ENCODE measurements at places on chromosomes 6 and 20. TPM values are rescaled to one million over a fixed set of nuclear protein-coding genes. Genes with fewer than 3 reads are reported as not detected.
A peak's percentile ranks its signal among the peaks of the same experiment; 100 is the strongest.

GRCh38 chr6:3361312-3362037, 95.4 kb downstream of the SLC22A23 start:
- DNase-seq = no peak

DNA sequence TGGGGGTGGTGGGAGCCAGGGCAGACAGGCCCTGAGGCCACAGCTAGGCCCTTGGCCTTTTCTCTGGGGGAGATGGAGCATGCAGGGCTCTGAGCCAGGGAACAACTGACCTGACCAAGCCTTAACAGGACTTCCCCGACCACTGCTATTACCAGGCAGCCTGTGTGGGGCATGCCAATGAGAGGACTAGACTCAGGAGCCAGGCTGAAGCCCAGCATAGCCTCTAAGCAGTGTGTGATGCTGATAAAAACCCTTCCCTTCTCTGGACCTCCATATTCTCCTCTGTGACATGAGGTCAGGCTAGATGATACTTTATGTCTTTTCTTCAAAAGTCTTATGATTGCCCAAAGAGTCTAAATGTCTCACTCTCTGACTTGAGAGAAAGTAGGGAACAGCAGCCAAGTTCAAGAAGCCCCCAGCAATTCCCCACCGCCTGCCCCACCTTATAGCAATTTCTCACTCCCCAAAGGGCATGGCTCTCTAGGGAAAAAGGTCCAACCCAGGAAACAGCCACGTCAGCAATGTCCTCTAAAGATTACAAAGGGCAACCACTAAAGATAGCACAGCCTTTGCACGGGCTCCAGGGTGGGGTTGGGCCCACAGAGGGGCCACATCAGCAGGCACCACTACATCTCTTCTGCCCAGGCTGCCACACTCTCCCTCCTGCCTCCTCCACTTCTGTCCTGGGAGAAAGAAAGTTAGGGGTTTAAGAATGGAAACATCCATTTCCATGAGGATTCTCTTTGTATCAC, 71.3 kb downstream of the TRERF1 start:
- DNase-seq = no peak

GRCh38 chr20:7426890-7427496, 513.3 kb downstream of the HAO1 start:
- no peak for DNase-seq

DNA sequence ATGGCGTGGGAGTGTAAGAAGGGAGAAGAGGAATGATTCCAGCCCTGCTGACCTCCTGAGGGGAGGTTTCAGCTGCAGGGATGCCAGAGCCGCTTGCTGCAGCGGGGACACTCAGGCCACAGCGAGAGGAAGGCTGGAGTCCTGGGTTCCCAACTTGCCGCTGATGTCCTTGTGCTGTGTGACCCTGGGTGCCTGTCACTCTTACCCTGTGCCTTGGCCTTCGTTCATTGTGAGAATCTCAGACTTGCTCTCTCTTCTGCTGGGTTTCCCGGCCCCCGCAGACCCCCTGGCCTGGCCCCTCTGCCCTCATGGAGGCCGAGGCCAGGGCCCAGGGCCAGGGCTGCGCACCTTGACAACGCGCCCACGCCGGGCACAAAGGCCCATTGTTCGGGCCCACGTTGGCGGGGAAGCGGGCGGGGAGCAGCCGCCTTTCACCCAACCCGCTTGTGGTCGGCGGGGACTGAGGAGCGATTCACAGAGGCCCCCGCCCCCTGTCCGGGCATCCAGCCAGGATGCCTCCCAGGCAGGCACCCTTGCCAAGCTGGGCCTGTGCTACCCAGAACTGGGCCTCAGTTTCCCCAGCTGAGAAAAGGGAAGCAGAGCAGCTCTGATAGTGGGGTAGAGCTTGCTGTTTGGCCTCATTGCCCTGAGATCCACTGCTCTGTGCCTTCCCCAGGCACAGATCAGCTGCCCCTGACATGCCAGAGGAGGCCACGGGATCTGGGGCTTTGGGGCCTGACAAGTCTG, 52.4 kb downstream of the CEBPB start:
- no peak for DNase-seq

DNA sequence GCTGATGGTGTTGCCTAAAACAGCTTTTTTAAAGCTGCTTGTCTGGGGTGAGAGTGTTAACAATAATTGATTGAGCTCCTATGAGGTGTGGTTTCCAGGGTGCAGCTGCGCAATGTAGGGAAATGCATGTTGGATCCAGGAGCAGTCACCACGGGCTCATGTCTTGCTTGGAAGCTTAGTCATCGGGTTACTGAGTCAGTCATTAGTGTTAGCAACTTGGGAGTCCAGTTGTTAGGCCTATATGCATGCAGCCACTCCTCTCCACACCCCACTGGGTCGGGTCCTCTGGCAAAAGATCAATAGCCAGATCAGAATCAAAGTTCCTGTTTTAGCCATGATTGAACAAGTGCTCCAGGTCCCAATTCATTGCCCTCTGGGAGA, 271.7 kb upstream of the CHD6 start:
- no peak for DNase-seq

DNA sequence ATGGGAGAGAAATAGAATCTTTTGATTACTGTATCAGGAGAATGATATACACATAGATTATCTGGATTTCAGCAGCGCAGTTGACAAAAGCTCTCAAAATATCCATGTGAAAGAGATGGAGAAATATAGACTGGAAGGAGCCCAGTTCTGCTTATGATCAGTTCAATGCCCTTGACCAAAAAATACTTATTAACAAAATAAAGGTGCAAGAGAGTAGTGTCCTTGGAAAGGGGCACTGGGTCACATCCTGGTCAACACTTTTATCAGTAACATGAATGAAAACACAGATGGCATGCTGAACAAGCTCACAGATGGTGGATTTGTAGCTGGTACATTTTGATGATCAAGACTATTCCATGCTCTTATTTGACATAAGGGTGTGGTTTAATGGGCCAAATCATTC, 63.9 kb upstream of the PLEKHG1 start:
- no peak for DNase-seq

- DNase-seq = no peak
These were observed 1.9 kb downstream of the HRH3 start for GRCh38 chr20:62217913-62218773.

GRCh38 chr6:36076178-36077063, 48.8 kb downstream of the MAPK14 start:
- DNase-seq = no peak

DNA sequence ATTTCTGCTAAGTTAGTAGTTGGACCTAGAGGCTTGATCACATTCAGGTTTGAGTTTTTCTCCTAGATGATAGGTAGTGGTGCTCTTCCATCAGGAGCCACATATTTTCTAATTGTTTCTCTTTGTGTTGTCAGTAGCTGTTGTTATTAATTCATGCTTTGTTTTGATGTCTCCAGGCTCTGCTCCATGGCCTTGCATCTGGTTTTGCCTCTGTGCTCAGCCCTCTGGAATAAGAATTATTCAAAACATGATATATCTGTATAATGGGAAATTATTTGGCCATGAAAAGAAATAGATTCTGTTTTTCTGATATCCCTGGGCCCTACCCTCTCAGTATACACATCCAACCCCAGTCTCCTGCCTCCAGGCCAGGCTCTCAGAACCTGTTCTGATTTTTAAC, 184.8 kb downstream of the CDC5L start:
- DNase-seq = no peak

GRCh38 chr6:4351520-4352321, 216.3 kb upstream of the ECI2 start:
- DNase-seq = peak; percentile 63

- DNase-seq = no peak
These were observed 31.2 kb downstream of the TREML1 start for GRCh38 chr6:41122918-41123317.

DNA sequence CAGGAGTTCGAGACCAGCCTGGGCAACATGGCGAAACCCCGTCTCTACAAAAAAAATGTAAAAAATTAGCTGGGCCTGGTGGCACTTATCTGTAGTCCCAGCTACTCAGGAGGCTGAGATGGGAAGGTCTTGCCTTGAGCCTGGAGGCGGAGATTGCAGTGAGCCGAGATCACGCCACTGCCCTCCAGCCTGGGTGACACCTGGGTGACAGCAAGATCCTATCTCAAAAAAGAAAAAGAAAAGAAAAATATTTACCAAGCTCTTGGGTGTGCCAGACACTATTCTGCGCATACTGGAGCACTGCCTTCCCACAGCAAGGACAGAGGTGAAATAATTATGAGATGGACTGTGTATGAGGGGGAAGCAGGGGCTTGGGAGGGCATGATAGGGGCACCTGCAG, 19.6 kb downstream of the POFUT1 start:
- no peak for DNase-seq

GRCh38 chr6:130873746-130874145, 46.5 kb downstream of the SMLR1 start:
- DNase-seq = no peak

- no peak for DNase-seq
These were observed 4.2 kb downstream of the FOXS1 start for GRCh38 chr20:31840906-31841816.

DNA sequence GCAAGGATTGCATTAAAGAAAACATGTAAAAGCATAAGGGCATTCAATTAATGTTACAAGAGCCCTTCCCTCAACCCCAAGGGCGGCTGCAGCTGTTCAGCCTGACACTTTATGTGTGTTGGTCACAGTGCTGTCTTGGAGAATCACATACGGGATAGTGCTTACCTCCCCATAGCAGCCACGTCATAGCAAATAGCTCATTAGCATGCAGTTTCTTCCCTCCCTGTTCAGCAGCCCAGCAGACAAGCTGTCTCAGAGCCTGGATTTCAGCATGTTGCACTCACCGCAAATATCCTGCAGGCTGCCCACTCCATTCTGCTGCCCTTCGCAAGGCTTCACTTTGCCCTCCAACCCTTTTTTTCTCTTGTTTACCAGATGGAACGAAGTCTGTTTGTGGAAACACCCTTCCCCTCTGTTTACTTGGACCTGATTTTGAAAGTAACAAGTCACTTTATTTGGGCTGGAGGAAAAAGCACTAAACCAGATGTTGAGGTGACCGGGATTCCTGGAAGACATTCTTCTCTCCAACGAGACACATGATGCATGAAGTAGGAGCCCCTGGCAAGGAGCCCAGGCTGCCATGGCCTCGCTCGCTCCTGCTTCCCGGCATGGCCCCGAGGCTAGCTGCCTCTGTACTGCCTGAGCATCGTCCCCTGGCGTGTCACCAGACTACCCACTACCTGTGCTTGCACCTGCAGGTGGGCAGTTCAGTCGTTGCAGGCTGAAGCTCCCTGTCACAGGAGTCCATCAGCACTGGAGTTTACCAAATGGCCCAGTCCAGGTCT, 151.6 kb upstream of the GMDS start:
- peak; percentile 24 for DNase-seq

GRCh38 chr6:8194490-8194889, 92.1 kb upstream of the EEF1E1 start:
- DNase-seq = no peak

DNA sequence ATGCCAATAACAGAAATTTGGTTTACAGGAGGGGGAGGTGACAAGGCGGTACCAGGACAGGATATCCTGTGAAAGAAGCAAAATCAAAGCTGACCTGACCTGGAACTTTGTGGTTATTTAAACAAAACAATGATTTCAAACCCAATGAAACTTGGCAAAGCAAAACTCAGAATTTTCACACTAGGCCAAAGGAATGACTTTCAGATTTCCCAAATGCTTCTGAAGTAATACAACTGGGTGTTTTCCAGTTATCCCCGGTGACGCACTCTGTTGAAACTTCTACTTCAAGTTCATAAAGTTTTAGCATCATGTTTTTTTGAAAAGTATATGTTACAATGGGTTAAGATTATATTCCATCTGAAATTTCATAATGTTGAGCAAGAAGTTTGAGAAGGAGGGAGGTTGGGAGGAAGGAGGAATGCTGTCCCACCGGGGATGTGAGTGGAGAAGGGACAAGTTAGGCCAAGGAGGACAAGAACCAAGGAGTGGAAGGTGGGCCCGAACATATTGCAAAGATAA, 78.1 kb upstream of the TRAF3IP2 start:
- no peak for DNase-seq

DNA sequence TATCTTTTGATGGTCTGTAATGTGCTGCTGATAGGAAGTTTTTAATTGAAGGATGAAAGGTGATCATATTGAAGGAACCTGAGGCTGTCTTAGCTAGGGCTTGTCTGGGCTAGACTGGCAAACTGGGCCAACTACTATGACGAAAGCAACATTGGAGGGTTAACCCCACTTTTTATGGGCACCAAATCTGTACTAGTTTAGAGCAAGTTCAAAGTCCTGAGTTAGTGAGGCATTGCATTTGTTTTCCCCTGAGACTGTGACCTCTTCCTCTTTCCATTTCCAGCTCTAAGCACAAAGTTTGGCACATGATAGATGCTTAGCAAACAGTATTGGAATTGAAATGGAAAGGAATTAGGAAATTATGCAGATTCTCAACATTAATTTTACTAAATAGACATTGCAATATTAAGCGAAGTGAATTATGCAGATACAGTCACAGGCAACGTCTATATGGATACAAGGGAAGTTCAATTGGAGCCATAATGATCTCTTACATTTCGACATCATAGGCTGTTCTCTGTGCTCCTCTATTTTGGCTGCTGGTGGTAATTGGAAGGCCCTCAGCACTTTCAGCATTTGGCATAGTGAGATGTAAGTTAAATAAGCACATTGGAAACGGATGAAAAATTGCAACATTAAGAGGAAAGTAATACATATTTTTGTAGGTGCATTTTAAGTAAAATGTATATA, 22.2 kb downstream of the CEP57L1 start:
- DNase-seq = no peak

GRCh38 chr20:61437280-61438206, 185.5 kb downstream of the CDH4 start:
- no peak for DNase-seq

The TEAD3 gene
- total RNA-seq = 2.7 TPM

The DYNLT2 gene
- 1.3 TPM for total RNA-seq

The SERINC1 gene
- total RNA-seq = 80.1 TPM

The PTCHD4 gene
- total RNA-seq = 1.6 TPM

The ROMO1 gene
- total RNA-seq = 306 TPM

The CD83 gene
- 1.7 TPM for total RNA-seq

The TAF4 gene
- 4.0 TPM for total RNA-seq

The SLC17A2 gene
- total RNA-seq = not detected
